ENCODE measurements at places on chromosomes 5 and 9.

GRCh38 chr9:25374281-25374680, 304.0 kb downstream of the TUSC1 start:
- DNase-seq: no peak

DNA sequence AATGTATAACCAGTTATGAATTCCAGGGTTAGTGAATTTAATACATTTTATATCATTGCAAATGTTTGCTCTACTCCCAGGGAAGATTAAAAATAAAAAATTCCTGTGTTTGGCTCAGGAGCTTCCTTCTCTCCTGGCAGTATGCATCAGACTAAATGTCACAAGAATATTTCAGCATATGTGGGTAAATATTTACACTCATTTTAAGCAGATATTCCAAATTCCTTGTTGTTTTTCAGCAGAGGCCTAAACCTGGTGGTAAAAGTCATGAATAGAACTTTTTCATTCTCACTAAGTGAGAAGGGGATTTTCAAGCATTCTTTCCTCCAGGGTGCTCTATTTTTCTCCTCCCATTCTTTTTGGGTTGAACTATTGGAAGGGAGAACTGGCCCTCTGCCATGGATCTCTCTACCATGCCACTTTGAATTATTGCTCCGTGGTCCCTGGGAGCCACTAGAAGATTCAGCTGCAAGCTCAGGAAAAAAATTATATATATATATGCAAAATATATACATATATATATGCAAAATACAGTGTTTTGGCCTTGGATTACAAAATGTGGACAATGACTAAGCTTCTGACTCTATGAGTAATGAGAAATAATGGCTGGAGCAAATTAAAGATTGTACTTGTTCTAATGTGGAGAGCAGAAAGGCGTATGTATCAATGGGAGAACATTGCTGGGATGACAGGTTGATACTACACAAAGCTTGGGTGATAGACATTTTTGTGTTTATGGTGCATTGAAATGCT, 180.6 kb upstream of the PAPPA start:
- no peak for DNase-seq

DNA sequence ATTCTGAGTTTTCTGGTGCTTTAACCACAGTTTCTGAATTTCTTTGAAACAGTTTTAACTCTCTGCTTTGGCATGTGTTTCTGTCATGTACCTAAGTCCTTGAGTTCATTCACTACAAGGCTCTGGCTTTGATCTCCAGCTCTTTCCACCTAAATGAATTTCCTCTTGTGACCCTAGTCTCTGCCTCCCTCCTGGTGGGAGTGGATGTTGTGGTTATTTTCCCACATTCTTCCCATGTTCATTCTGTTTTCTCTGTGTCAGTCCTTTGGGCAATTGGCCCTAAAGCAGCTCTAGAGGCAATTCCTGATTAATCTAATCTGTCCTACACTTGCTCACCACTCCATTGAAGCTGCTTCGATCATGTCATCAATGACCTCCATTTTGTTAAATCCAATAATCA, 28.4 kb upstream of the DPYSL3 start:
- no peak for DNase-seq

GRCh38 chr9:14317667-14318320, 3.9 kb upstream of the NFIB start:
- no peak for DNase-seq

- no peak for DNase-seq
Observed at GRCh38 chr9:106893088-106893487, 30.1 kb downstream of the ZNF462 start.

DNA sequence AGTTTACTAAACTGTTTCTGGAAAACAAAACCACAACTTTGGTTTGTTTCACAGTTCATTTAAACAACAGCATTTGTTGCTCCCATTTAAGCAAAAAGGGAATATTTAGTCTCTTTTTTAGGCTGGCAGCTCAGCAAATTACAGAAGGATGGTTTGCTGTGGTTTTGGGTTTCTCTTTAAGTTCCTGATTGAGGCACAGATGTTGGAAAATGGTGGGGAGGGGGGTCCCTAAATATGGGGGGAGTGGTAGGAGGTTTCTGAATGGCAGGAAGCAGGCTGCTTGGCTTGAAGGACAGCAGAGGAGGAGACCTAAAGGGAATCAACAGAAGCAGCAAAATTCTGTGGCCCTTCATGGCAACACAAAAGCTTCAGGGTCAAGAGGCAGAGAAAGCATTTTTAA, 263.4 kb downstream of the ZSWIM6 start:
- no peak for DNase-seq

- no peak for DNase-seq
Observed at GRCh38 chr5:179605026-179605833, 18.2 kb downstream of the HNRNPH1 start.

- no peak for DNase-seq
Observed at GRCh38 chr5:9156282-9156681, 389.6 kb downstream of the SEMA5A start.

- DNase-seq: peak; percentile 59
Observed at GRCh38 chr5:134526483-134527155, 1.1 kb downstream of the JADE2 start.

GRCh38 chr5:172147857-172148256, 40.2 kb downstream of the STK10 start:
- DNase-seq: no peak

GRCh38 chr9:120369608-120370220, 210.3 kb downstream of the CDK5RAP2 start:
- no peak for DNase-seq

- no peak for DNase-seq
Observed at GRCh38 chr9:19782005-19782404, 6.8 kb downstream of the SLC24A2 start.

GRCh38 chr5:107577394-107577950, 93.3 kb downstream of the EFNA5 start:
- DNase-seq: no peak

GRCh38 chr5:96538808-96539250, 105.8 kb upstream of the PCSK1 start:
- no peak for DNase-seq

GRCh38 chr5:78377718-78378105, 17.3 kb downstream of the SCAMP1 start:
- no peak for DNase-seq

- no peak for DNase-seq
Observed at GRCh38 chr5:137611011-137611580, 112.0 kb upstream of the SPOCK1 start.

- DNase-seq: no peak
Observed at GRCh38 chr5:43281840-43282658, 31.2 kb downstream of the HMGCS1 start.

GRCh38 chr5:91266184-91266705, 116.9 kb downstream of the ARRDC3 start:
- no peak for DNase-seq

GRCh38 chr5:58149345-58149744, 310.5 kb downstream of the PLK2 start:
- no peak for DNase-seq

DNA sequence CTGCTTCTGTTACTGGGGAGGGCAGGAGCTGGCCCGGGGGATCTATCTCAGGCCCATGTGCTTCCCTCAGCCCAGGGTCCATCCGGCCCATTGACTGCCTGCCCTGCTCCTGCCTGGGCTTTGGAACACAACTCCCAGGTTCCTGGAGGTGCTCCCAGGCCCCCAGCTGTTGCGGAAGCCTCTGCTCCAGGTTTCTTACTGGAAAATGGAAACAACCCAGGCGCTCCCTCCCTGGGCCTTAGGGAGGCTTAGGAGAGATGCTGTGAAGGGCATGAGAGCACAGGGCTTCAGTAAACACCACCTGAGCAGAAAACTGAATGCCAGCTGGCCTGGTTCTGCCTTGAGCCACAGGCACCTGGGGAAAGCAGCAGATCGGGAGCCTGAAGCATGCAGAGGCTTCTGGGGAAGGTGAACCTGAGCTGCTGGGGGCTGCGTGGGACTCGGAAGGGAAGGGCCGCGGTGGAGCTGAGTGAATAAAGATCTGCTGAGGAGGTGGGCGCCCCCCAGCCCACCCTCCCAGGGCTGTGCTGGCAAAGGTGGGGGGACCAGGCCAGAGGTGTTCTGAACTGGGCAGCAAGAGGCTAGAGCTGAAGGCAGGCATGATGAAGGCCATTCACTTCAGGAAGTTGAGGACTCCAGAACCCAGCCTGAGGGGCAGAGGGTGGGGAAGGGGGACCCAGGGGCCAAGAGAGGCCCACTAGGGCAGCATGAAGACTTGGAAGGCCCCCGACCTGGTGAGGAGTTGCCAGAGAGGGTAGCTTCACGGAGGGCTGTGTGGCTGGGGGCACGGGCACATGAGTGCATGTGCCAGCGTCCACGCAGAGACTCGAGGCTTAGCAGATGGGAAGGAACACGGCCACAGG, 64.8 kb downstream of the SHB start:
- DNase-seq: no peak

GRCh38 chr5:35096216-35096615, 48.5 kb upstream of the AGXT2 start:
- DNase-seq: no peak

DNA sequence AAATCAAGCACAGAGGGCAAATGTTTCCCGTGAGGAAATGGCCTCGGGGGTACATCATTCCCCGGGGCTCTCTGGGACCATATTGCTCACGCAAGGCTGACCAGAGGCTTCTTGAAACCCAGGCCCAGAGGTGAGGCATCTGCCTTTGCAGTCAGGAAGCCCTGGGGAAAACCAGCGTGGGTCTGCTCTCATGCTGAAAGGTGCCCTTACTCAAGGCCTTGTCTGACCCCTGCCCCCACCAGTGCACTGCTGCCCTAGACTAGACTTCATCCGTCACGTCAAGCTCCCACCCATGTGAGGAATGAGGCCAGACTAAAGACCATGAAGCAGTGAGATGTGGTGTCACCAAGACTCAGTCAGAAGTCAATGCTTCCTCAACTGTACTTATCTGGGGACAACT, 66.1 kb downstream of the PAX5 start:
- DNase-seq: no peak

- no peak for DNase-seq
Observed at GRCh38 chr9:110356639-110357395, 19.2 kb upstream of the TXNDC8 start.

DNA sequence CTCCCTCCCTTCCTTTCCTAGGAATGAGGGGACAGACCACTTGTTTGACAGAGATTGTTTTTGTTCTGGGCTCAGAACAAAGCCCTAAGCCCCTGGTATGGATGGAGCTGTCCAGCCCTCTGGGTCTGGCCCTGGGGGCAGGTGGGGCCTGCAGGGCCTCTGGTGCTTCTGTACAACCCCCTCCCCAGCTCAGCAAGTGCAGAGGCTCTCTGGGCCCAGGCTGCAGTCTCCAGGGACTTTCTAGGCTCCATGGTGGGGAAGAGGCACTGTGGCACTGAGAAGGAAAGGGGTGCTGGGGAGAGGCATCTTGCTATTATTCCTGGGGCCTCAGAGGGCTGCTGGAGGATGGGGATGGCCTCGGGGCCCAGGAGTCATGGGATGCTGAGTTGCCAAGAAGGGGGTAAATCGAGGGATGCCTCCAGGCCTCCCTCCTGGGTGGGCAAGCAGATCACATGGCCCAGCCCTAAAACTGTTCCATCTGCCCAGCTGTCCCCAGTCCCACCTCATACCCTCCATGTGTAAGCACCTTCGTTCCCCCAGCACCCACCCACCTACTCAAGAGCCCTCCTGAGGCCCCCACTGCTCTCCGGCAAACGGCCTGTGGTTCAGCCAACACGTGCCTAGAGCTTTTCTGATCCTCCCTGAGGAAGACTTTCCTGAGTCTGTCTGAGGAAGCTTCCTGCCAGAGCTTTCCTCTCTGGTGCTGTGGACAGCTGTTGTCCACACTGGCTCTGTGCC, 225.7 kb downstream of the CACNA1B start:
- no peak for DNase-seq

DNA sequence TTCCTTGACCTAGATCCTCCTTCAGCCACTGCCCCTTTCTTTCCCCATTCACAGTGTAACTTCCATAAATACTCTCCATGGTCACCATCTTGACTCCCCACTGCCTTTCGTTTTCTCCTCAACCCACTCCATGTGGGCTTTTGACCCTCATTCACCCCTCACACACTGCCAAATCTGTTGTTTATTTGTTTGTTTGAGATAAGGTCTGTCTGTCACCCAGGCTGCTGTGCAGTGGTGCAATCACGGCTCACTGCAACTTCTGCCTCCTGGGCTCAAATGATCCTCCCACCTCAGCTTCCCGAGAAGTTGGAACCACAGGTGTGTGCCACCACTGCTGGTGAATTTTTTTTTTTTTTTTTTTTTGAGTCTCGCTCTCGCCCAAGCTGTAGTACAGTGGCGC, 162.9 kb downstream of the FGF1 start:
- DNase-seq: no peak

DNA sequence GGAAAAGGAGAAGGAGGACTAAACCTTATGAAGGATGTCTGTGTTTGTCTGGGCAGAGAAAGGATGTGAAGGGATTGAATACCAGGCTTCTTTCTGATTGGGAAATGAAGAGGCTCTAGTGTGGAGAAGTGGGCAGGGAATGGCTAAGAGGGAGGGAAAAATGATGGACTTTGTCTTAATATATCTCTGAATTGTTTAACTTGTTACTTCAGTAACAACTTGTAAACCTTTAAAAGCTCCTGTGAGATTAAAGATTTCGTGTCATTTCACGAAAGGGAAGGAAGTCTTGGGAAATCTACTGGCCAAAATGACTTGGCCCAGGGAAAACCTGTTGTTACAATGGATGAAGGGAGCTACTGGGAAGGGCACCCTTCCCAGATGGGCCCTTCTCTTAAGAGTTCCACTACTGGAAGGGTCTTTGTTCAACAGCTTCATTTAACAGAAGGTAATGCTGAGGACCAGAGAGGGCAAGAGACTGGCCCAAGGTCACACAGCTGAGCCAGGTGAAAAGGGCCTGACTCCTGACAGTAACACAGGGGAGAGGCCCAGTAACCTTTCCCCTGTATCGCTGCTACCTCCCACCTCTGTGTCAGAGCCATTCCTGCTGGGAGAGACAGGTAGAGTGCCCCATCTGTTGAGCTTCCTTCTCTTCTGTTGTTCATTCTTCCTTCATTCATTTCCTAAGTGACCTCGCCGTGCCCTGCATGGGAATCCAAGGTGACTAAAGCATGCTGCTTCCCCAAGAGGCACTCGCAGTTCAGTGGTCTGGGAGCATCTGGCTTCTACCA, 5.1 kb upstream of the TCOF1 start:
- no peak for DNase-seq

DNA sequence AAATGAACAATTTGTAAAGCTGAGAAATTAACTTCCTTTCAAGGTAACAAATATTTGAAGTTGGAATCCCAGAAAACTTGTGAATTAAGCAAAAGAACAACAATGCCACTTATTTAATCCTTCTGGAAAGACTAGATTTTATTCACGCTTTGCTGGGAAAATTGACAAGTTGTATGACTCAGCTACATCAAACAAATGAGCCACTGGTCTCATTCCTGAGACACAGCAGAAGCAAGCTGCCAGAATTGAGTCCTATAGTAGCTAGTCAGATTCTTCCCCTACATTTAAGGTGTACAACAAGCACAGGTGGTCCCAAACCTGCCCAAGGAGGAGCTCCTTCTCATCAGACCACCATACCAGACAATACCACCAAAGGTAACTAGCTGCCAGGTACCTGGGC, 280.7 kb downstream of the SPOCK1 start:
- no peak for DNase-seq

DNA sequence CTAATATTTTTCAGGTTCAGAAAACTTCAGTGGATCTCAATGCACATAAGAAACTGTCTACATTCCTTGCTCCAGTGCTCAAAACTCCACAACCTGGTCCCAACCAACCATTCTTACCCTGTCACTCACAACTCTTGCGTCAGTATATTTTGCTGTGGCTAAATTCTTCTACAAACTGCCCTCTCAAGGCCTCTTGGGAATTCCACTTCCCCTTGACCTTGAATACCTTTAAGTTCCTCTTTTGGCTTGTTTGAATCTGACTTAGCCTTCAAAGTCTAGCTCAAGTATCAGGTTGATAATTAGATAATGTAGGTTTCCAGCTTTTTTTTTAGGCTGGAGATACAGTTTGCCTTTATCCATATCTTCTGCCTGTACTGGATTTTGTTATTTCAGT, 128.3 kb downstream of the SLF1 start:
- DNase-seq: no peak
